Activated CD8-positive, alpha-beta T cell treated with anti-CD3 and anti-CD28 coated beads for 36 hours (primary cell): ENCODE measurements at places on chromosomes 13 and 19.

DNA sequence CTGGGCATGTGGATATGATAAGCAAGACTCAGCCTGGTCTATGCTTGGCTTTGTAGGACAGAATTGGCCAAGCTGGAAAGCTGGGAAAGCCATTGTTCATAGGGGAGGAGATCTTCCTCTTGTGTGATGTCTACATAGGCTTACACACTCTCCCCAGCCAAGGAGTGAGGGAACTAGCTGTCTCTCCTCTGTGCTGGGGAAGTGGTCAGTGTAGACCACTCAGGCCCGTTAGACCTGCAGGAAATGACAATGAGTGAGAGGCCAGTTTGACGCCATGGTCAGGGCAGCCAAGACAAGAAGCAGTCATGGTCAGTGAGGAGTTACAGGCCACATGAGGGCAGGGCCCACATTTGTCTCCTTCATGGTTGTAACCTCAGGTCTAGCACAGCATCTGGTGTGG lies 159.1 kb upstream of the KL start:
- DNase-seq, result no peak

- DNase-seq, result no peak
Measured at GRCh38 chr13:43346427-43346826, 323.0 kb downstream of the DNAJC15 start.

GRCh38 chr13:22399801-22400420 lies 729.0 kb downstream of the FGF9 start:
- DNase-seq, result no peak

GRCh38 chr19:57747472-57747807 lies 825 bp downstream of the ZNF776 start:
- no peak for DNase-seq

DNA sequence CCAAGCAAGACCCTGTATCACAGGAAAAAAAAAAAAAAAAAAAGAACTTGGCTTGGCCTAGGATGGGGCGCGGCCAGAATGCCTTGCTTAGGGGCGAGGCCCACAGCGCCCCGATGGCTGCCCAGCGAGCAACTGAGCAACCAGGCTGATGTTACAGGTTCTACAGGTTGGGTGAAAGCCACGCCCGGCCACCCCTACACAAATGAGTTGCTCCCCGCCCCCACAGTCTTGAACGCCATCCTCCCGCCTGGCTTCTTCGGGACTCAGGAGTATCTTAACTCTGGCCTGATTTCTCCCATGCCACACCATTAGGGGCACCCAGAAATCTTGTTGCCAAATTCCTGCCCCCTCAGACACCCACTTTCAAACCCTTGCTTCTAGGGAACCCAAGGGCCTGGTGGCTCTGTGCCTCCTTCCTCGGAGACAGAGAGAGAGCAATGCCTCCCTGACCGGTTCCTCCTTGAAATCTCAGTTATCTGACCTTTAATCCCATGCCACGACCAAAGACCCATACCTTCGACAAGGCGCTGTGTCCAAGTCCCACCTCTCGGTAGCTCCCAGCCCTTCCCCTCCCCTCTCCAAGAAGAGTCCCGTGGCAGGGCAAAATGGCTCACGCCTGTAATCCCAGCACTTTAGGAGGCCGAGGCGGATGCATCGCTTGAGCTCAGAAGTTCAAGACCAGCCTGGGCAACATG lies 1.1 kb upstream of the CBLC start:
- DNase-seq, result no peak

GRCh38 chr19:29528350-29528945 lies 2.7 kb downstream of the VSTM2B start:
- peak; percentile 86 for DNase-seq

GRCh38 chr13:30803749-30804148 lies 68.4 kb downstream of the ALOX5AP start:
- DNase-seq, result no peak

DNA sequence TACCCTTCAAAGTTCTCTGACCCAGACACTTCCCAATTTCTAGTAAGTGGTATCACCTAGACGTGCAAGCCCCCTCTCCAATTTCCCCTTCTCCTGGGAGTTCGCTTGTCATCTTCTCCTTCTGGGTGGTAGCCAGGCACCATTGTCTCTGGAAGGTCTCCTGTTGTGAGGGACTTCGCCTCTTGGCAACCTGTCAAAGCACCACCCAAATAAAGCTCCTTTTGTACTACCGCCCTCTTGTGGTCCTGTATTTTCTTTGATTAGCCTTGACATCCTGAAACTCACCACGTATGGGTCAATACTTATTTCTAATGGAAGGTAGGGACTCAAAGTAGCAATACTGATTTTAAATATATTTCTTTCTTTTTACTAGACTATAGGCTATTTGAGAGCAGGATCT lies 8.2 kb downstream of the GPC5 start:
- peak; percentile 53 for DNase-seq

- DNase-seq, result no peak
Measured at GRCh38 chr13:39485314-39485700, 117.7 kb downstream of the LHFPL6 start.

GRCh38 chr19:41407271-41407670 lies 9.7 kb downstream of the BCKDHA start:
- no peak for DNase-seq

DNA sequence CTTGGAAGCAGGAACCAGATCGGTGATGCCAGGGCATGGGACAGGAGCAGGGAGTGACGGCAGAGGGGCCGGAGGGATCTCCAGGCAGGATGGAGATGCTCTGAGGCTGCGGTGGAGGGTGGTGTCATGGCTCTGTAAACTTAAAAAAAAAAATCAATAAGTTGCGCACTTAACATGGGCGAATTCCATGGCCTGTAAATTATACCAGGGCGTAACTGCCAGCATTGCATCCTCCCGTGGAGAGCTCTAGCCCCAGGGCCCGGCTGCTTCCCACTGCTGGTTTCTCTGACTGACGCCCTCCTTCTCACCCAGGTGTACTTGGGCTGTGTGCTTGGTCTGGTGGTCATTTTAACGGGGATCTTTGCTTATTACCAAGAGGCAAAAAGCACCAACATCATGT lies 8.7 kb downstream of the ATP12A start:
- no peak for DNase-seq

GRCh38 chr13:36945078-36945477 lies 25.0 kb upstream of the SMAD9 start:
- no peak for DNase-seq

DNA sequence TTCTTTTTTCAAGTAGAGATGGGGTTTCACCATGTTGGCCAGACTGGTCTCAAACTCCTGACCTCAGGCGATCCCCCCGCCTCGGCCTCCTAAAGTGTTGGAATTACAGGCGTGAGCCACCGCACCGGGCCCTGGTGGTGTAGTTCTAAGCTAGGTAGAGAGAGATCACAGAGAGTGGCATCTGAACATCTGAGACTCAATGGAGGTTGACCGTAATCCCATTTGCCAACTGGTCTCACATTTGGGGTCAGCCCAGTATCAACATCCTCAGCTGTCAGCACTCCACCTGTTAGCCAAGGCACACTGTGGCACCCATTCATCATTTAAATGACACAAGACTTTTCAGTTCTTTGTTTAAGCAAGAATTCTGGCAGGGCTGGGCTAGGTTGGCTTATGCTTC lies 8.1 kb downstream of the SELENOW start:
- no peak for DNase-seq

DNA sequence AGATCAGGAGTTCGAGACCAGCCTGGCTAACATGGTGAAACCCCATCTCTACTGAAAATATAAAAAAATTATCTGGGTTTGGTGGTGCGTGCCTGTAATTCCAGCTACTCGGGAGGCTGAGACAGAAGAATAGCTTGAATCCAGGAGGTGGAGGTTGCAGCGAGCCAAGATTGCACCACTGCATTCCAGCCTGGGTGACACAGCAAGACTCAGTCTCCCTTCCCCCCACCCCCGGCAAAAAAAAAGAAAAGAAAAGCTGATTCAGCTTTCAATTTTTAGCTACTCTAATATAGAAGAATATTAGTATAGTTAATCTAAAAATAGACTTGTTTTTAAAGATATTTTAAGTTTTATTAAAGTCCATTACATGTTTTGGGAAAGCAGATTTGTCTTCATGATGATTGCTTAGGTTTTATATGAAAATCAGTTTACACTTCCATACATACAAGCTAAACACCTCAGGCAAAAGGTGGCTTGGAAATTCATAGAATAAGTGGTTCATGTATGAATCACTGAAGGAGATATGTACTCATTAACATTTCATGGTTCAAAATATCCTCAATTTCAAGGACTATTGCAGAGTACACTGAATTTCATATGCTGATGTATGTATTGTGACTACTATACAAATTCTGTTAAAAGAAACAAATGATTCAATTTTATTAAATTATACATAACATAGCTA lies 165.2 kb downstream of the TDRD3 start:
- DNase-seq, result no peak

DNA sequence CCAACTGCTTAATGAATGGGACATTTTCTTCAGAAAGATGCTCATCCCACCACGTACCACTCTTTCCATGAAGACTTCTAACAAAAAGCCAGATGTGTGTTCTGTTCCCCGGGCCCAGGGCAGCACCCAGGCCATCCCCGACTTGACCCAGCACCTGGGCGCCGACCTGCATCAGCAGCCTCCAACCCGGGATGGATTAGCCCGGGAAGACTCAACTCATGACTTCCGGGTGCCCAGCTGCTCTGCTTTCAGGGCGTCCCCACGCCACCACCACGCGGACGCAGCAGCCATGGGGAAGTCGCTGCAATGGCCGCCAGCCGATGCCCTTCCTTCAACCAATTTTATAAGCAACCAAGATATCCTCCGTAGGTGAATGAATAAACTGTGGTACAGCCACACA lies 123.8 kb upstream of the TUBA3C start:
- no peak for DNase-seq
